NCI-H226 (cell line): ENCODE measurements at places on chromosomes 12 and 14.

GRCh38 chr12:123967121-123967586 lies 5.5 kb downstream of the CCDC92 start:
- DNase-seq: no peak

- no peak for DNase-seq
Observed at GRCh38 chr14:21356511-21356910, 27.3 kb downstream of the SUPT16H start.

DNA sequence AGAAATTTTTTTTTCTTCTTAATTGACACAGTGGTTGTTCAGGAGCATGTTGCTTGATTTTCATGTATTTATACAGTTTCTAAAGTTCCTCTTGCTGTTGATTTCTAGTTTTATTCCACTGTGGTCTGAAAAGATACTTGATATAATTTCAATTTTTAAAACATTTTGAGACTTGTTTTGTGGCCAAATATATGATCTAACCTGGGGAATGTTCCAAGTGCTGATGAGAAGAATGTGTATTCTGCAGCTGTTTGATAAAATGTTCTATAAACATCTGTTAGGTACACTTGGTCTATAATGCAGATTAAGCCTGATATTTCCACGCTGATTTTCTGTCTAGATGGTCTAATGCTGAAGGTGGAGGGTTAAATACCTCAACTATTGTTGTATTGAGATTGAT lies 151.4 kb upstream of the IFNG-AS1 start:
- no peak for DNase-seq

- DNase-seq: no peak
Observed at GRCh38 chr14:99971941-99972747, 93.1 kb upstream of the EVL start.

DNA sequence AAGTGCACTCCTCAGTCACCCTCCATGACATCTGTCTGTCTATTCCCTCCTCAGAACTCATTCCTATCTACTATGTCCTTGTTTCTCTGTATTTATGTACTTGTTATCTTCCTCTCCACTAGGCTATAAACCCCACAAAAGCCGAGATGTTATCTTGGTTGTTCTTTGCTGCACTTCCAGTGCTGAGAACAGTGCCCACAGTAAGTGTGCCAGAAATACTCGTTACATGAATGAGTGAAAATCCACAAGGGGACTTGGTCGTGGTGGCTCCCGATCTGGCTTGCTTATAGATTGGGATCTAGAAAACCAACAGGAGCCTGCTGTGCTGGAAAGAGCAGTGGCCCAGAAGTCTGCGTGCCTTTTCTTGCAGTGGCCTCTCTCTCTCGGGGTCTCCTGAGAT lies 111.9 kb upstream of the PRMT8 start:
- DNase-seq: no peak

- no peak for DNase-seq
Observed at GRCh38 chr14:78417532-78417931, 247.4 kb downstream of the NRXN3 start.
